ENCODE measurements at places on chromosomes 3 and 15. TPM values are rescaled to one million over a fixed set of nuclear protein-coding genes. Genes with fewer than 3 reads are reported as not detected.

GPD1L gene
- 21.5 TPM for polyA plus RNA-seq

ERICH6 gene
- not detected for polyA plus RNA-seq

C3orf22 gene
- not detected for polyA plus RNA-seq

PRSS50 gene
- polyA plus RNA-seq, result 0.06 TPM

NXPE3 gene
- 1.8 TPM for polyA plus RNA-seq

WDR5B gene
- polyA plus RNA-seq, result 1.3 TPM

HYAL1 gene
- 4.2 TPM for polyA plus RNA-seq

AP3B2 gene
- polyA plus RNA-seq, result 2.8 TPM
